CD4-positive, alpha-beta T cell treated with Interleukin-6 at 100 ng/mL for 8 hours (primary cell): ENCODE measurements at places on chromosomes 1 and 21.

DNA sequence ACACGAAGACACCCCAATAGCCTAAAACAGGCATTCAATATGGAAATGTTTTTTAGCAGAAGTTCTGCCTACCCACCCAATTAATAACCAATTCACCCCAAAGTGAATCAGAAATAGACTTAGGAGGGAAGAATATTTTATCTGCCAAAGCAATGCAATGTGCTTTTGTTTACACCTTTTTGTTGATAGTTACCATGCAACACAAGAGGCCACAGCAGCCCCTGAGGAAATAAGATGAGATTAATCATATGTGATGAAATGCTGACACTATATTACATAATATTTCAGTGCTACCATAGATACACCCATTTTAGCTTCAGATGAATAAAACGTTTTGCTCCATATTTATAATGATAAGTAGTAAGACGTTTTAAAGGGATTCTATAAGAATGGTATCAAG lies 60.9 kb upstream of the RGS2 start:
- no peak for DNase-seq

GRCh38 chr1:44223187-44223610 lies 9.9 kb downstream of the DMAP1 start:
- DNase-seq: no peak

- DNase-seq: no peak
Observed at GRCh38 chr1:54273092-54273794, 73.3 kb downstream of the MRPL37 start.

- no peak for DNase-seq
Observed at GRCh38 chr1:119318466-119319309, 49.9 kb upstream of the HAO2 start.

DNA sequence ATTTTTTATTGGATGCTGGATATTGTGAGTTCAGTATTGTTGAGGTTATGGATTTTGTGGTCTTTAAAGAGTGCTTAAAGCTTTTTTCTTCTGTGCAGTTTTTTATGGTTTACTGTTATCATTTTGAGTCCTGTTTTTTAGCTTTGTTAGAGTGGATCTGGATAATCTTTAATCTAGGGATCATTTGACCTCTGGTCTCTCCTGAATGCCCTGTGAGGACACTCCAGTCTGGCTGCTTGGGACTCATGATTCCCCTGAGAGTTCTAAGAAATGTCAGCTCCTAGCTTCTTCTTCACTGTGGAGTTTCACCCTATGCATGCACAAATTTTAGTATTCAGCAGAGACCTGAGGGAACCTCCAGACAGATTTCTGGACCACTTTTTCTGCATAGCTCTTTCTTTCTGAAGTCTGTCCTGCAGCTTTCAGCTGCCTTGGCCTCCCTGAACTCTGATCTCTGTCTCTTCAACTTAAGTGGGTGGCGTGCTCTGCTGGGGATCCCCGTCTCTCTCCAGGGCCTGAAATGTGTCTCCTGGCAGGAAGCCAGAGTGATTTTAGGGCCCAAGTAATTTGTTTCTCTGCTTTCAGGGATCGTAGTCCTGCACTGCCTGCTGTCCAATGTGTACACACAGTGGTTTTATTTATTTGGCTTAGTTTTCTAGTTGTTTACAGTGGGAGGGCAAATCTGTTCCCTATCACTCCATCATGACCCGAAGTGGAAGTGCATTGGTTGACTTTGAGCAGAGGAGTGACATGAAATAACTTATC lies 14.7 kb downstream of the PEX14 start:
- DNase-seq: no peak

GRCh38 chr1:29465755-29466154 lies 229.4 kb downstream of the PTPRU start:
- DNase-seq: no peak

DNA sequence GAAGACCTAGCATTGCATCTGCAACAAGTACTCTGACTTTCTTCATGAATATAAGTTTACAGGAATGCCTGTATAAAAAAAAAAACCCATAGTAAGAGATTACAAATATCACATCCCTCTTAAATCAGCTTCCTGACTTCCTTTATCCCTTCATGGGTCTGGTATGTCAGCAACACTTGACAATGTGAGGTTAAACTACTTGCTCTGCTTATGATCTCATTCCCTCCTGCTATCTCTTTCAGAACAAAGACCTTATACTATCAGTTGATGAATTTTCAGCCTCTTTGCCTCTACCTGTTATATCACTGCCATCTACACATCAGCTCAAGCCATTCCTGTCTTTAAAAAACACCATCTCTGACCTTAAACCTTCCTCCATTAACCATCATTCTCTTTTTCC lies 130.9 kb upstream of the SAMSN1 start:
- DNase-seq: no peak

DNA sequence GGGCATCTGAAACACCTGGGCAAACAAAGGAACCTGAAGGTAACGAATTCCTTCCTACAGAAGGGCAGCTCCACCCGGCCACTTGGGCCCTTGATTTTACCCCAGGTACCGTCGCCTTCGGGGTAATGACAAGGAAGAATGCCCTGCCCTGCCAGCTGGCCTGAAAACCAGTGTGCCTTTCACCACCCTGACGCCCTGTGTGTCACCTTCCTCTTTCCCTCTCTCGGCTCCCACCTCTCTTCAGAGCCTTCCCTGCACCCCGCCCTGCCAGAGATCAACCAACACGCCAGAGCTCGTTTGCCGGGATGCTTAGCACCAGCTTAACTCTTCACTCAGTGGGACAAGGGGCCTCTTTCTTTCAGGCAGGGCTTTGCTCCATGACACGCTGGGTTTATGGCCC lies 86.0 kb downstream of the SIM2 start:
- no peak for DNase-seq

DNA sequence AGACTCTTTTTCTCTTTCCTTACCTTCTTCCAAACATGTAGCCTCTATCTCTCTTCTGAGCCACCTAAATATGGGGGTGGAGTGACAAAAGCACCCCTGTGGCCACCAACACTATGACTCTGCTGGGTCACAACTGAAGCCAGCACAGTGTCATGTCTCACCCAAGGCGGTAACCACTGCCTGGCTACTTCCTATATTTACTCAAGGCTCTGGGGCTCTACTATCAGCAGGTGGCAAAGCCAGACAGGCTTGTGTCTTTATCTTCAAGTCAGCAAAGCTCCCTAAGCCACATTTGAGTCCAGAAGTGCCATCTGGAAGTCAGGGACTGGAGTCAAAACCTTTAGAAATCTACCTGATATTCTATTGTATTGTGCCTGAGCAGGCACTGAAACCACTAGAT lies 1515.2 kb downstream of the PLA2G4A start:
- no peak for DNase-seq

DNA sequence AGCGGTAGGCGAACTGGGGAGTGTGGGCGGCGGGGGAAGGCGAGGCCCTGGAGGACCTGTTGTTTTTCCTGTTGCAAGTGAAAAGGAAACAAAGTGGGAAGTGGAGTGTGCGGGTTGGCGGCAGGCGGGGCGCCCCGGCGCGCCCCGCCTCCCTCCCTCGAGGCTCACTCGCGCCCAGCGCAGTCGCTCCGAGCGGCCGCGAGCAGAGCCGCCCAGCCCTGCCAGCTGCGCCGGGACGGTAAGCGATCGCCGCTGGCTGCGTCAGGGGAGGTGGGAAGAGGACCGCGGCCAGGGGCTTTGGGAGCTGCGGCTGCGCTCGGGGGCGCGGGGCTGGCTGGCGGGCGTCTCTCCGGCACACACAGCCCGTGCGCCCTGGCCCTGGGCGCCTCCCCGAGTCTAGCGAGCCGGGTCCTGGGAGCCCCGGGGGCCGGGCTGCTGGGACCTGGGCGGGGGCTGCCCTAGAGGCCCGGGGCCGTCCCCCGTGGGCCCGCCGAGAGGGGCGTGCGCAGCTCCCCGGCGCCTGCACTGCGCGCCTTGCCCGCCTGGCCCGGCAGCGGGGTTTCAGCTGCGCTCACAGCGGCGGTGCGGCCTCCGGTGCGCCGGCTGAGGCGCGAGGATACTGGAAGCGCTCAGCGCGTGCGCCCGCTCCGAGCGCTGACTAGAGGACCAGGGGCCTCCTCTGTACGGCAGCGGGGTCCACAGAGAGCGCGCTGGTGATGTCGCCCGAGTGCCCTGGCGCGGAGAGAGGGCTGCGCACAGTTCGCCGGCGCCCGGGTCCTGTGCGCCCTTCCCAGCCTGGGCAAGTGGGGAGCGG lies at the start of gene PIK3CD:
Gene PIK3CD (plus strand): TSS at position 167 of the 814 bp plus-strand sequence. CDS start 58,725 bp downstream, outside the sequence.
- peak; percentile 35 for DNase-seq

DNA sequence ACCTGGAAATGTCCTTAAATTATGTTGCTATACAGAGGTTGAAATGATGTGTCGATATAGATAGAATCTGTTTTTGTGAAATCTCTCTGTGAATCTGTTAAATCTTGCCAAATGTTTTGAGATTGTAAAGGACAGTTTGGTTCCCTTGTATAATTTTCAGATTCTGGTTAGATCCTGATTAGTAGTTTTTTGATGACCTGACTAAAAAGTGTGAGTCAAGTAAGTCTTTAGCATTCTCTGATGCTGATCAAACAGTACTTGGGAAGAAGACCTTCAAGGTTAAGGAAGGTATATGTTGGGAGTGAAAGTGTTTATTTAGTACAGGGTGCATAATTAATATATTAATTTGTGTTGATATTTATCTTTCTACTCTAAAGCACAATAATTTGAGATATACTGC lies 32.7 kb downstream of the DDI2 start:
- DNase-seq: no peak

- DNase-seq: no peak
Observed at GRCh38 chr1:78688697-78689096, 39.1 kb downstream of the IFI44 start.

GRCh38 chr1:109490029-109490933 lies 3.6 kb upstream of the CYB561D1 start:
- DNase-seq: peak; percentile 70

- no peak for DNase-seq
Observed at GRCh38 chr1:37162059-37162458, 127.7 kb upstream of the GRIK3 start.

DNA sequence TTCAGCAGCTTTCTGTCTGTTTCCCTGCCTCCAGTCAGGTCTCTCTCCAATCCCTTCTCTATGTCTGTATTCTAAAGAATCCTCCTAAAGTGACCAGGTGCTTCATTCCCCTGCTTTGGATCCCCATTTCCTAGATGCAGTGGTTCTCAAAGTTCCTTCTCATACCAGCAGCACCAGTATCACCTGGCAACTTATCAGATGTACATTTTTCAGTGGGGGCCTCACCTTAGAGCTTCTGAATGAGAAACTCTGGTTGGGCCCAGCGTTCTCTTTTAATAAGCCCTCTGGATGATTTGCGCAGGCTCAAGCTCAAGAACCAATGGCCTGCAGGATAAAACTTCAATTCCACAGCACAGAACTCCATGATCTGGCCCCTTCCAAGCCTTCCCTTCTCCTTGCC lies 25.4 kb upstream of the ARTN start:
- no peak for DNase-seq

DNA sequence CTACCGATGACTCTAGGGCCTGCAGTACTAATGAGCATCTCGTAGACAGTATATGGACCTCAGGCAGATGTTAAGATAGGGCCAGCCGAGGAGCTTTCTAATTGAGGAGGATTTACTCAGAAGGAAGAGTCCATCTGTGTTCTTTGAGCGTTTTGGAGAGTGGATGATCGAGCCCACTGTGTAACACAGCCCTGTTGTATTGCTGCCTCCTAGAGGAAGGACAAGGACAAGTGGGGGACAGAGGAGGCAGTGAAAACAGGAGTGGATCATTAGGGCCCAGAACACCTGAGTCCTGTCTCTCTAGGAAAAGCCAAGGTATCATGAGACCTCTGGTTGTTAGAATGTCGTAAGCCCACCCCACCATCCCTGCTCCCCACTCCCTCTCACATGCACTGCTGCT lies 62.9 kb downstream of the TBX19 start:
- DNase-seq: no peak

GRCh38 chr1:7430691-7431090 lies 340.4 kb upstream of the VAMP3 start:
- no peak for DNase-seq

DNA sequence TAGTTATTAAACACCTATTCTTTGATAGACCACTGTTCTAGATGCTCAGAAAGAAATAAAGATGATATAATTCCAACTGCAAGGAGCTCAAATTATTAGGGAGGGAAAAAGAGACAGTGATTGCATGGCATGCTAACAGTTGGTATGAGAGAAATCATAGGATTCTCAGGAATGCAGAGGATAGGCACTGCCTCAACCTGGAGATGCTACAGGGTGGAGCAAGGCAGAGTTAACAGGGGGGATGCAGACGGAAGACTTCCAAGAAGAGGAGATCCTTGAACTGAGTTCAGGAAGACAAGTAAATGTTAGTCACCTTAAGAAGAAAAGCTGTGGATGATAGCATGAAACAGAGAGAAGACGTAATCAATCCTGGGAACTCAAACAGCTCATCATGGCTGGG lies 123.7 kb downstream of the DAB1 start:
- DNase-seq: no peak

DNA sequence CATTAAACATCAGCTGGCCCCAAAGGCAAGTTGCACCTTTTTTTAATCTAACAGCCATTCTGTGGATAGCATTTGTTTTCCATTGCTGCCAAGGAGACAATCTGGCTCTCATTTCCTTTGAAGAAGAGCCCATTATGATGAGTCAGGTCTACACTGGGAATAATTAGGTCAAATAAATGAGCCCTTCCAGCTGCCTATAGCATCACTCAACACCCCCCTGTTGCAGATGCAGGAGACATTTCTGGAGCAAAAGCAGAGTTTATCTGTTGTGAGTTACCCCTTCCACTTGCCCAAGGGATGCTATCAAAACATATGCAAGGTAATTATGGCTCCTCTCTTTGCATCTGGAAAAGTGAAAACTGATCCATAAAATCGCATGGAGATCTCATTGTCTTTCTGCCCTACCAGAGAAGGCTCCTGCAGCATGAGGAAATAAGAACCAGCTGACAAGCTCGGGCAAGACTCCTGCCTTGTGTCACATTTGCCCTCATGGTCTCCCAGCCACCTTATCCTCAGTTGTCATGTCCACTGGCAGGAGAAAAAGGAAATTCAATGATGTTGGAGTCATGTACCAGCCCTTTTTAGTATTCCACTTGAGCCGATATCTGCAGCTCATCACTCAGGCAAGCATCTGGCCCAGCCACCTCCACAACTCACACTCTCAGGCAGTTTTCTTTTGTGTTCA lies 135.9 kb downstream of the SLC30A10 start:
- DNase-seq: no peak

DNA sequence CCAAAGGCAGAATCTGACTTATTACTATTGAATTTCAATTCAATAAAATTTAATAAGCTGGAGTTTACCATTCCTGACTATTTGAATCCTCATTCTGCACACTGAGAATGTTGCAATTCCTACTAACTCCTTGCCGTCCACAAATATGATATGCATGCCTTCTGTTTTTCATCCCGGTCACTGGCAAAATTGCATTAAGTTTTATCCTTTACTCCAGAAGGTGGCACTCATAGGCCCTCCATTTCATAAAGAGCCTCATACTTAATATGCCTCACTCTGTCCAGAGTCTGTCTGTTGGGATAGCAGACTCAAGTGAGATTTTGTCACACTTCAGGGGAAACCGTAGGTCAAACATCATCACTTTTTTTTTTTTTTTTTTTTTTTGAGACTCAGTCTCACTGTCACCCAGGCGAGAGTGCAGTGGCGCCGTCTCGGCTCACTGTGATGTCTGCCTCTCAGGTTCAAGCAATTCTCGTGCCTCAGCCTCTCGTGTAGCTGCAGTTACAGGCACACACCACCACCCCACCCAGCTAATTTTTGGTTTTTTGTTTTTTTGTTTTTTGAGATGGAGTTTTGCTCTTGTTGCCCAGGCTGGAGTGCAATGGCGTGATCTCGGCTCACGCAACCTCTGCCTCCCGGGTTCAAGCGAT lies 27.3 kb downstream of the F11R start:
- no peak for DNase-seq
